Nephron progenitor cell (in vitro differentiated cells): ENCODE measurements at places on chromosomes 2 and 18.

- DNase-seq = no peak
These were observed 18.4 kb upstream of the SPRED2 start for GRCh38 chr2:65450810-65451209.

- no peak for DNase-seq
These were observed 760.4 kb downstream of the ADCYAP1 start for GRCh38 chr18:1665079-1665478.

GRCh38 chr18:45626330-45627203 lies 11.3 kb downstream of the SLC14A2 start:
- DNase-seq = peak; percentile 60

DNA sequence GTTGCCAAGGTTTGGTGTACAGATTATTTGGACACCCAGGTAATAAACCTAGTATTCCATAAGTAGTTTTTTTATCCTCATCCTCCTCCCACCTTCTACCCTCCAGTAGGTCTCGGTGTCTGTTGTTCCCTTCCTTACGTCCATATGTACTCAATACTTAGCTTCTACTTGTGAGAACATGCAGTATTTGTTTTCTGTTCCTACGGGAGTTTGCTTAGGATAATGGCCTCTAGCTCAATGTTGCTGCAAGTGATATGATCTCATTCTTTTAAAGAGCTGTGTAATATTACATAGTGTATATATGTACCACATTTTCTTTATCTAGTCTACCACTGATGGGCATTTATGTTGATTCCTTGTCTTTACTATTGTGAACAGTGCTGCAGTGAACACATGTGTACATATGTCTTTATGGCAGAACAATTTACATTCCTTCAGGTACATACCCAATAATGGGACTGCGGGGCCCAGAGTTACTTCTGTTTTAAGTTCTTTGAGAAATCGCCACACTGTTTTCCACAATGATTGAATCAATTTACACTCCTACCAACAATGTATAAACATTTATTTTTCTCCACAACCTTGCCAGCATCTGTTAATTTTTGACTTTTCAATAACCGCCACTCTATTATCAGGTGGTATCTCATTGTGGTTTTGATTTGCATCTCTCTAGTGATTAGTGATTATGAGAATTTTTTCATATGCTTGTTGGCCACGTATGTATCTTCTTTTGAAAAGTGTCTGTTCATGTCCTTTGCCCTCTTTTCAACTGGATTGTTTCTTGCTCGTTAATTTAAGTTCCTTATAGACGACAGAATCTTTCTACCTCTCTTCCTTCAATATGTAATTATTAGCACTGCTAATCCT lies 88.0 kb downstream of the MEMO1 start:
- no peak for DNase-seq

GRCh38 chr18:33833842-33834241 lies 255.8 kb downstream of the ASXL3 start:
- no peak for DNase-seq

- DNase-seq = no peak
These were observed 6.5 kb downstream of the SULT6B1 start for GRCh38 chr2:37181726-37182684.

DNA sequence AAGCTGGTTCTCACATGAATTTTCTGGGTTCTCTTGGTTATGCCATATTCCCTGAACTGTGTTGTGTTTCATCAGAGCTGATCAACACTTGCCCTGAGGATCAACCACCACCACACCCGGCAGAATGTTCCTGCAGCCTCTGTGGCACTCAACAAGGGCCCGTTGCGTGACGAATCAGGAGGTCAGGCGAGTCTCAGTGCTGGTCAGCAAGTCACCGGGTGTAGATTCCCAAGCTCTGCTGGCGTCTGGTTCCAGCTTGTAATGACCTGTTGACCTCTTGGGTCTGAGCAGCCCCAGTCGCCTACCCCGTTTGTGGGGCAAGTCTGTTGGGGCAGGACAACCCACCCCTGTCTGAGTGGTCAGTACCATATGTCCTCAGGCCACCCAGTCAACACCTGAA lies 46.0 kb downstream of the ADCY3 start:
- DNase-seq = no peak

DNA sequence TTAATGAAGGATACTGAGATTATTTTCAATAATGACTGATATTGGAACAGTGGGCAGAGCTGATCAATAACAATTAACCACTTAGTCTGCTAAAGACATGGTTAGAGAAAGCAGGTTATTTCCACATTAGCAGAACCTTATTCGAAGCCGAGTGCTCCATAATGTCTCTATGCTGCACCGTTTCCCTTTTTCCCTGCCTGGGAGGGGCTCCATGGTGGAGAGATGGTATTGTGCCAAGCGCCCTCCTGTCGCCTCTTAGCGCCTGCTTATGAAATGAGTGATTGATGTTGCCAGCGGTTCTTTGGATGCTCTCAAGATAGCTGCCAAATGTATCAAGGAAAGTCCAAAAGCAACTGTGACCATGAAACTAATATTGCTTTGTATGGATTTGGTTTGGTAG lies 34.6 kb upstream of the INSIG2 start:
- no peak for DNase-seq

- no peak for DNase-seq
These were observed 66.6 kb upstream of the EPC2 start for GRCh38 chr2:148577845-148578492.

GRCh38 chr2:190094316-190094871 lies 31.9 kb upstream of the MSTN start:
- no peak for DNase-seq

- no peak for DNase-seq
These were observed 292.1 kb downstream of the EXOC6B start for GRCh38 chr2:72533765-72534164.

GRCh38 chr2:693606-694005 lies 16.4 kb upstream of the TMEM18 start:
- DNase-seq = no peak
